GM20000 (cell line): ENCODE measurements at places on chromosomes 1 and 21.

GRCh38 chr1:41171266-41171874 lies 70.7 kb downstream of the SCMH1 start:
- no peak for DNase-seq

DNA sequence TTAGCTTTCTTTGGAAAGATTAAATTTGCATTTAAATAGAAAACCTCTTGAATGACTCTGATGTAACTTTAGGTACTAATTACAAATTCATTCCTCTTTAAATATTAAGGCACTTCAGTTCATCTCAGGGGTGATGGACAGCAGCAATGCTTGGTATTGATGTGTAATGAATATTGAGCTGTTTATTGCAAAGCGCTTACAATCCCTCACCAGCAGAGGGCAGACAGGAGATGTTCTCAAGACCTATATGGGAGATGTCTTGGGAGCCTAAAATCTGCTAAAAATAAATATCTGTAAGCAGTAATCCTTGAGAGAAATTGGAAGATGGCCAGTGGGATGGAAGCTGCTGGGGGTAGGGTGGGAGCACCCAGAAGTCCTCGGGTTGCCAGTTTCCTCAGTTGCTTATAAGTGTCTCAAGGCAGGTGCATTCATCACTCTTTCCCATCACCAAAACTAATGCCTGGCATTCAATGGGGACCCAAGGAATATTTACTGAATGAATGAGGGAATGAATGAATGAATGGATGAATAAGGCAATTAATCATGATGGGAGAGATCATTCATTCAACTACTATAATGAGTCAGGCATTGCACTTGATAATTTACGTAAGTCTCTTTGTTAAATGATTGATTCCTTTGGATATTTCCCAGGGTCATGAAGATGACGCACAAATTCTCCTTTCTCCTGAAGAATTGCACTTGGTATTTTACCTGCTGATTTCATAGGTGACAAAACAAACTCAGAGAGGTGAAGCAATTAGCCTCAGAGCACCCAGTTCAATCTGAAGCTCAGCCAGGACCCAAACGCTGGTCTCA lies 2.3 kb downstream of the KLHDC8A start:
- DNase-seq, result peak; percentile 63

DNA sequence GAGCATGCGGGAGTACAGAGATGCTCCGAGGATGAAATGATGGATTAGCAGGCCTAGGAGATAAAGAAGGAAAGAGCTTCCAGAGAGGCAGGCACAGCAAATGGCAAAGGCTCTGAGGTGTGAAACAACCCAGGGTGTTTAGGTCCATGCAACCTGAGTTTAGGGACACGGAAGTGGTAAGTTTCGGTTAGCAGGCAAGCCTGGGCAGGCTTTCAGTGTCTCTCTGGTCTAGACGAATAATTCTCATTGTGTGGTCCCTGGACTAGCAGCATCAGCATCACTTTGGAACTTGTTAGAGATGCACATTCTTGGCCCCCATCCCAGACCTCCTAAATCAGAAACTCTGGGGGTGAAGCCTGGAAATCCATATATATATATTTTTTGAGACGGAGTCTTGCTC lies 18.6 kb downstream of the NKAIN1 start:
- no peak for DNase-seq

GRCh38 chr1:224333309-224333926 lies 3.4 kb upstream of the NVL start:
- peak; percentile 56 for DNase-seq
